Vagina (tissue), 2 donors: ENCODE measurements at places on chromosomes 7 and 10. TPM values are rescaled to one million over a fixed set of nuclear protein-coding genes. Genes with fewer than 3 reads are reported as not detected.

The SVOPL gene
- total RNA-seq: not detected

The OR6V1 gene
- not detected for total RNA-seq

The BICC1 gene
- 15.2 TPM for total RNA-seq

The OR6B1 gene
- total RNA-seq: not detected

The SPACDR gene
- not detected for total RNA-seq

The TNPO3 gene
- total RNA-seq: 33.9 TPM

The ZNF804B gene
- not detected for total RNA-seq

The NACAD gene
- 9.6 TPM for total RNA-seq

The PNLIPRP2 gene
- not detected for total RNA-seq

The SPAM1 gene
- total RNA-seq: not detected

The RPEL1 gene
- total RNA-seq: not detected

The AKR1D1 gene
- not detected for total RNA-seq

The CPED1 gene
- 27.3 TPM for total RNA-seq

The NKX1-2 gene
- 0.98 TPM for total RNA-seq
